Natural killer cell (primary cell): ENCODE measurements at places on chromosomes 13 and 19.

GRCh38 chr13:71880753-71881541 is 13.9 kb upstream of the DACH1 start:
- DNase-seq = no peak

DNA sequence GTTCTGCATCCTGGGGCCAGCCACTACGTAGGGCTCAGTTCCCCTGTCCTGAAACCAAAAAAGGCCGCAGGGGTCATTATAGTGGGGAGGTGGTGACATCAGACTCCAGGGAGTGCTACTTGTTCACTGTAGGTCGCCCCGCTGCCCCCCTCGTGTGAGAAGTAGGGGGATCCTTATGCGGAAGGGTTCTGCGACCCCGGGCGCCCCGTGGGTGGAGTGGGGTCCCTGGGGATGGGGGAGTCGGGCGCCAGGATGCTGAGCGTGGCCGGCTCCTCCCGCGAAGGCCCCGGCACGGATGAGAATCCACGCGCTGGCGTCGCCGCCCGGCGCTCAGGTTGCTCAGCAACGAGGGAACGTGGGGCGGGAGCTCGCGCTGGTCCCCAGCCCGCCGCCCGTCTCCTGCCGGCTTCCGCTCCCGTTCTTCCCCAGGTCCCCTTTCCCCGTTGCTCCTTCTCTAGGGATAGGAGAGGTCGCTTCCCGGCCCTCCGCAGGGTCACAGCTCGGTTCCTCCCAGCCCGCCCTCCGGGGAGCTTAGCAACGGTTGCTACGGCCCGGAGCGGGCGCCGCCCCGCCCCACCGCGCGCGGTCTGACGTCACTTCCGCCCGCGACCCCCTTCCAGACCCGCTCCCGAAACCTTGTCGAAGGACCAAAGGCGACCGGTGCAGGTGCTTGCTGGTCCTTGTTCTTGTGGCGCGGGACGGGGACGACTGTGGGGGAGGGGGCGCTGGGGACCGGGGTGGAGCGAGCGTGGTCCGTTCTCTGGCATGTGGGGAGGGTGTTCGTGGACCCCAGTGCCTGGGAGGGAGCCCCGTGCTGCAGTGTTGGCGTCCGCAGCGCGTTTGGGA is at the start of gene NAT14:
Gene NAT14, plus strand, starts transcription at position 596 of the 846 bp plus-strand sequence. CDS start 521 bp downstream, outside the sequence.
- DNase-seq = peak; percentile 81

DNA sequence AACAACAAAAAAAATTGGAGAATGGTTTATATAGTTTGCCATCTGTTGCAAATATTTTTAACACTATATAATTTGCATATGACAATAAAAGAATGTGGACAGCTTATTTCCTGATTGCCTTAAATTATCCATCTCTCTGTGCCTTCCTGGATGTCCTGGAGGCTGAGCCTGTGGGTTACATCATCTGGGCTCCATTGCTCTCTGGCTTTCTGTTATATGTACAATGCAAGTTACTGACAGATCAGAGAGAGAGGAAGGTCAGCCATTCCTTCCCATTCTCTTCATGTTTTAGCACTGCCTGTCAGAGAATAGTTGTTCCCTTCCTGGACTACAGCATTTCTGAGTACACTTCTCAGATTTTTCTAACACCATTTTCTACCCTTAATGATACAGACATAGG is 758.3 kb upstream of the PCDH20 start:
- DNase-seq = no peak

DNA sequence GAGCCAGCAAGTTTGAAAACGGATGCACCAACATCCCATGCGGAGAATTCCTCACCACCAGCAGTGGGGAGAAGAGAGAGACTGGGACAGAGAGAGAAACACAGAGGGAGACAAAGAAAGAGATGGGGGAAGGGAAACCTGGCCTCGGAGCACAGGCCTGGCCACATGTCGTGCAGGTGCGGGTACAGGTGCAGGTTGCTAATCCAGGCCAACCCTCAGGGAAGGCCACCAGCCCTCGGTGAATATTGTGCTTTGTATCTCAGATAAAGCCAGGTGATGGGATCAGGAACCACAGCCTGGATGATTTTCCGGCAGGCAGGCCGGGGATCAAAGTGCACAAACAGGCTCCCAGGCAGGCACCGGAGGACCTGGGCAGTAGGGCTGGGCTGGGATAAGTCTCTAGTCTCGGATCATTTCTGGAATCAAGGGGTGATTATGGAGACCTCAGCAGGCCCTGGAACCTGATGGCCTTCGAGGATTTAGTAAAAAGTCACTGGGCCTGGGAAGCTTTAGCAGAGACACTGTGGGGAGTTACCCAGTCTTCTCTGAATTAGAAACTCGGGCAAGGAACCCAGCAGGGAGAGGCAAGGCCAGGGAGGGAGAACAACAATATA is 3.7 kb downstream of the GAS6 start:
- no peak for DNase-seq

DNA sequence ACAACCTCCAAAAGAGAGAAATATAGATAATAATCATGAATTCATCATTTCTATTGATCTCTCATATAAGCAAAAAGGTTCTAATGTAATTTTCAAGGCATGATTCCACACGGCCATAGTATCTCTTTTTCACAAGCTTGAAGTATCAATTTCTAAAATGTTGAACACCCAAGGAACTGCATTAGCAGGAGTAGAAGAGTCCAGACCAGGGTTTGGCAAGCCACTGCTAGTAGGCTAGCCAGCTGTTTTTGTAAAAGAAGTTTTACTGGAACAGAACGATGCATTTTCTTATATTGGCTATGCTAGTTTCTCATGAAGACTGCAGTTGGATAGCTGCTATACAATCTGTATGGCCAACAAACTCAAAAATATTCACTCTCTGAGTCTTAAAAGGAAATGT is 481.5 kb upstream of the MIR17HG start:
- DNase-seq = no peak

DNA sequence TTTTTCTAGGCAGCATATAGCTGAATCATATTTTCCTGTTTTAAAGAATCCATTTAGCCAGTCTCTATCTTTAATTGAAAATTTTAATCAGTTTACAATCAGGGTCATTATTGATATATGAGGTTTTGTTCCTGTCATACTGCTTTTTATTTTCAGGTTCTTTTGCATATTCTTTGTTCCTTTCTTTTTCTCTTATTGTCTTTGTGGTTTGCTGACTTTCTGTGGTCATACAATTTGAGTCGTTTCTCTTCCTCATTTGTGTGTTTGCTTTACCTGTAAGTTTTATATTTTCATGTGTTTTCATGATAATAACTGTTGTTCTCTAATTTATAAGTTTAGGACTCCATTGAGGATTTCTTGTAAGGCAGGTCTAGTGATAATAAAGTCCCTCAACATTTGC is 812.6 kb downstream of the DACH1 start:
- no peak for DNase-seq

- no peak for DNase-seq
These were observed 25.4 kb downstream of the SLC25A15 start for GRCh38 chr13:40814803-40815202.

GRCh38 chr19:488505-489417 is 7.5 kb upstream of the MADCAM1 start:
- peak; percentile 96 for DNase-seq

GRCh38 chr19:2081873-2082810 is 14.0 kb downstream of the MOB3A start:
- DNase-seq = peak; percentile 72

- DNase-seq = peak; percentile 54
These were observed 949 bp downstream of the RAB3A start for GRCh38 chr19:18202778-18203407.

DNA sequence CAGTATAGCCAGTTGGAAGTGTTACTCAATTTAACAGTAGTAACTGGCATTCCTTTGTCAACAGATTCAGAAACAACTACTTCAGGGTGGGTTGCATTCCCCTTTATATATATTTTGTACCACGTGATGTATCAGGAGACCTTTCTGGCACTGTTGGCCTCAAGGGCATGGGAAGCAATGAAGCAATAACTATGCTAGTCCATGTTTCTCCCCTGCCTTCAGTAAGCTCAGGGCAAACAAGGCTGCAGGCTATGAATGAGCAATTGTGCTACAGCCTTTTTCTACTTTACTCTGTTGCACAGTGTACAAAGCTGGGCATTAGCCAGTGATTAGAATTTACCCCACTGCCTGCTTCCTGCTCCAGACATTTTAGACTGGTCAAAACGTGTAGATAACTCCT is 348.8 kb downstream of the GPC5 start:
- no peak for DNase-seq

GRCh38 chr19:48735031-48735615 is 5.3 kb downstream of the RASIP1 start:
- no peak for DNase-seq

GRCh38 chr13:25286308-25286968 is 850 bp downstream of the MTMR6 start:
- DNase-seq = peak; percentile 76

GRCh38 chr19:3556978-3557460 is 367 bp downstream of the MFSD12 start:
- peak; percentile 71 for DNase-seq

DNA sequence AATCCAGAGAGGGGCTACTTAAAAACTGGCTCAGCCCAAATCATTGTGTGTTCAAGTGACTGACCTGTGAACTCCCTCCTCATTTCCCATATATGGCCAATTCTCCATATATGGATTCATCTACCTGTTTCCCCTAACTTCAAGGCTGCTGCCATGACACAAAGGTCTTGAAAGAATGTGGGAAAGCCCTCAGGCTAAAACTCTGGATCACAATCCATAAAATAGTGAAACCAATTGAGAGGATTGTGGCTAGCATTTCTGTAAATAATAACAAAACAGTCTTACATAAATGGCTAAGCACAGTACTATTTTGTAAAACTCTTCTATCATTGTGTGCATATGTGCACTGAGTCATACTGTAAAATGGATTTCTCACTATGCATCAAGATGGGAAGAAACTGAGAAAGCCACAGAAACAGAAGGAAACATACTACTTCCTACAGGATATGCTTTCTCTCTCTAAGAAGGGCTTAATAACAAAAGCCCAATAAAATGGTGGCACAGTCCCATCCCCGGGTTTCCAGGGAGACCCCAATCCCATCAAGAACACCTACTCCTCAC is 80.5 kb downstream of the FOXO1 start:
- no peak for DNase-seq

GRCh38 chr13:113489549-113490495 is 689 bp downstream of the DCUN1D2 start:
- no peak for DNase-seq

DNA sequence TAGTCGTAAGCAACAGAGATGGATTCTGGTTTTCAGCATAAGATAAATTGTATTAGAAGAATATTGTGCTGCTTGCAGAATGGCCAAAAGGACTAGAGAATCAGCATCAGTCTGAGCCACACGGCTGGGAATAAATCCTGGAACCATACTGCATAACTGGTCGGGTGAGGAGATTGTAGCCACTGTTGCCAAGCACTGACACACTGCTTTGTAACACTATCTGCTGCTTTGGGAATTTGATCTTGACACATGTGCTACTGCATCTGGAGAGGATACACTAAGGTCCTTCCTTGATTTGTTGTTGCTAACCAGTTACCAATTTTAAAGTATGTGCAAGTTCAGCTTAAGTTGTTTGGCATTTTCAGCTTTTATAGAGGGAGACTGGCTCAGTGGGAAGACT is 1.9 kb downstream of the HNRNPA1L2 start:
- no peak for DNase-seq

GRCh38 chr13:103067751-103068555 is 1.7 kb upstream of the SLC10A2 start:
- no peak for DNase-seq

GRCh38 chr13:60772726-60773125 is 375.7 kb downstream of the TDRD3 start:
- no peak for DNase-seq

DNA sequence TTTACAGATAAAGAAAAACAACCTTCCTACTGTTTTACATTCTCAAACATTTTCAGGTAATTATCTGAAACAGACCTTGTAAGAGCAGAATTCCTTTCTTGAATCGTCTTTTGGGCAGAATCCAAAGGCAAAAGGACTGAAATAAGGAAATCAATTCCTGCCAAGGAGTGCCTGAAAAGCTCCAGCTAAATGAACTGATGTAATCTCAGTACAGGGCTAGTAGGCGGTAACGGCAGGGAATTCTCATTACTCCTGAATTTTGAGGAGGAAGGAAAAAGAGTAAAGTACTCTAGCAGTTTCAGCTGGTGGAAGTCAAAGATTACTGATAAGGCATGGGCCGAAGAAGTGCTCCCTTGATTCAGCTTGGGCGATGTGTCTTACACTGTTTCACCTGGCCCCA is 168.4 kb downstream of the PCDH9 start:
- DNase-seq = no peak

- no peak for DNase-seq
These were observed 397.2 kb downstream of the SLITRK1 start for GRCh38 chr13:83485101-83485500.

- DNase-seq = no peak
These were observed 825.8 kb downstream of the GPC5 start for GRCh38 chr13:92224052-92224821.

DNA sequence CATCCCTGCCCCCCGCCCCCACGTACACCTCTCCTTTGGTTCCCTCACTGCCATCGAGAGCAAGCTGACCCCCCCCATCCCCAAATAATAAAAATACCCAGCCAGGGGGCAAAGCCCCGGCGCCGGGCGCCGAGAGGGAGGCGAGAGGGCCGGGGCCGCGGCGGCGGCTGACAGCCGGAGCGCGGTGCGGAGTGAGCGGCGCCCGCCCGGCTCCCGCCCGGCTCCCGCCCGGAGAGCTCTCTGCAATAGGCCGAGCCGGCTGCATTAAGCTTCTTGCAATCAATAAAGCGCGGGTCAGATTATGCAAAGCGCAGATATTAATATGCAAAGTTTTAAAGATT is 40.9 kb downstream of the DEDD2 start:
- no peak for DNase-seq

GRCh38 chr13:59476366-59476765 is 687.4 kb downstream of the DIAPH3 start:
- DNase-seq = no peak

- peak; percentile 30 for DNase-seq
These were observed at the start of gene ATP12A for GRCh38 chr13:24680258-24680920. Gene ATP12A, plus strand, starts transcription at chr13:24680408. Its CDS starts 336 bp downstream, at chr13:24680744.

DNA sequence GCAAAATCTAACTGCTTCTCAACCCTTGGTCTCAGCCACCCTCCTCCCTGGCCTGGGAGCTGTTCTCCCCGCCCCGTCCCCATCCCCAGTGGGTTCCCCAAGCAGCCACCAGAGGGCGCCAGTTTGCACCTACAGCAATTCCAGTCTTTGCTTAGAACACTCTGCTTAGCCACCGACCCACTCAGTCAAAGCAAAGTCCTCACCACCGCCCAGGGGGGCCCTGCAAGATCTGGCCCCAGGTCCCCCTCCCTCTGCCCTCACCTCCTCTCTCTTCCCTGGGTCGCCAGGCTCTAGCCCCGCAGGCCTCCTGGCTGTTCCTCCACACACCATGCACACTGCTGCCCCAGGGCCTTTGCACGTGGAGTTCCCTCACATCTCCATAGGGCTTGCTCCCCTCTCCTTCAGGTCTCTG is 12.4 kb downstream of the TMEM143 start:
- peak; percentile 70 for DNase-seq

- DNase-seq = no peak
These were observed 4.0 kb downstream of the SYT5 start for GRCh38 chr19:55176076-55176475.

GRCh38 chr19:46251416-46251815 is 21.9 kb downstream of the IGFL1 start:
- DNase-seq = no peak

GRCh38 chr13:26660766-26661165 is 99.8 kb downstream of the GPR12 start:
- DNase-seq = no peak

- no peak for DNase-seq
These were observed 3.6 kb downstream of the CD37 start for GRCh38 chr19:49338691-49339300.

- no peak for DNase-seq
These were observed 8.3 kb downstream of the ZNF135 start for GRCh38 chr19:58067240-58067912.

GRCh38 chr19:18292810-18293641 is 11.6 kb upstream of the JUND start:
- DNase-seq = peak; percentile 41
